ENCODE measurements at places on chromosomes 6 and 20. TPM values are rescaled to one million over a fixed set of nuclear protein-coding genes. Genes with fewer than 3 reads are reported as not detected.
A peak's percentile ranks its signal among the peaks of the same experiment; 100 is the strongest.

Gene NOX3
- total RNA-seq = not detected

Gene TMEM217
- 0.34 TPM for total RNA-seq

Gene BTN1A1
- total RNA-seq = 1.0 TPM

Gene PAK5
- not detected for total RNA-seq

Gene TULP4
- total RNA-seq = 62.1 TPM

Gene F13A1
- 1.1 TPM for total RNA-seq

Gene TRIM10
- not detected for total RNA-seq

Gene SLC22A1
- 0.35 TPM for total RNA-seq

- DNase-seq = no peak
These were observed 43.1 kb downstream of the UST start for GRCh38 chr6:148789948-148790347.

DNA sequence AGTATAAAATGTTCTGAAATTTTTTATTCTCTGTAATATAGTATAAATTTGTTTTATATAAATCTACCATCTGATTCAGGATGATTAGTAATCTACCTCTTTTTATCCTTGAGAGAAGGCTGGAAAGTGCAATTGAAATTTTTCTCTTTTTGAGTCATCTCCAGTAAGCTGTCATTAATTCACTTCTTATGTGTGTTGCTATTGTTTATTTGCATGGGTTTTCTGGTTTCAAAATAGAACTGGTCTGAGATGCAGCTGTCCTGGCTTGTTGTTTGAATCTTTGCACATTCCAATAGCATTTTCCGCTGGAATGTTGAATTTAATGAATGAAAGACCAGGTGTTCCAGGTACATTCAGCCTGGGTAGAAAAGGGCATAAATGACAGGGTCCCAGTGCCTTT, 24.3 kb upstream of the TAB2 start:
- no peak for DNase-seq

DNA sequence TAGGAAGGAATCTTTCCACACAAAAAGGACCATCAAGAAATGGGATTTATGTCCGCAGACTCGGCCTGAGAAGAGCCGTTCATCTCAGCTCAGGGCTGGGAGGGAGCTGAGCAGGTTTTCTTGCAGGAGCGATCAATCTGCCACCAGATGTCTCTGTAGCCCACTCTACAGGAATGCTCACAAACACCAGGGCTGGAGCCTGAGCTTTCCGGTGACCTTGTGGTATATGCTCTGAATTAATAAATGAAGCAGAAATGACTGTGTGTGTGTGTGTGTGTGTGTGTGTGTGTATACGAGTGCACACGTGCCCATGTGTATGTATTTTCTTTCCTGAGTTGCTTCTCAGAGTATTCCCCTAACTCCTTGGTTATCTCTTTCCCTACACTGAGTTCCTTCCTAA, 12.0 kb downstream of the CD83 start:
- peak; percentile 83 for DNase-seq

DNA sequence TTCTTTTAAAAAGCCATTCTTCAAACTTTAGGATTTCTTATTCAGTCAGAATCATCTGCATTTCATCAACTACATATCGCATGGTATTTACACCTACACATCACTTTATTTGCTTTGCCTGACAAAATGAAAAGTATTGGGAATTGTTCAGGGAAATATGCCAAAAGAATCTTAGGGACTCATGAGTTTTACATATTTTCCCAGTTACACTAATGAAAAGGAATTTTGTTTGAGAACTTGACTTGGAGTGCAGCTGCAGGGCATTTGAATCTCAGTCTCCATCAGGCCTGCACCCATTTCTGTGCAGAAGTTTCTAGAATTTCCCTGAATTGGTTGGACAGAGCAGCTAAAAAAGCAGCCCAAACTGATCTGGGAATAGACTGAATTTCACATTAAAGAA, 65.3 kb downstream of the MTHFD1L start:
- DNase-seq = no peak

DNA sequence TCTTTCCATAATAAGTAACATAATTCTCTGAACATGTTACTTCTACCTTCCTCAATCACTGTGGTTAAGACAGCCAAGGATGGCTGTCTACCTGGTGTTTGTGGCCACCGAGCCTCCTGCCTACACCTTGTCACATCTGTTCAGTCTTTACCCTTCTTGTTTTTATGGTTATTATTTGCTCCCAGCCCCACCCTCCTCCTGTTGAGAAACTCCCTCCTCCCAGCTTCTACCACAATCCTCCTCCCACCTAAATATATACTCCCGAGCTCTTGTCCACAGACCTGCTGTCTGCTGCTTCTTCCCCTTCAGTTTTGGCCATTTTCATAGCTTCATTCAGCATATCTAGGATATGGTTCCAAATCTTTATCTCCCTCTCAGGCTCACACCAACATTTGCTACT, 35.7 kb upstream of the GABRR1 start:
- DNase-seq = no peak

DNA sequence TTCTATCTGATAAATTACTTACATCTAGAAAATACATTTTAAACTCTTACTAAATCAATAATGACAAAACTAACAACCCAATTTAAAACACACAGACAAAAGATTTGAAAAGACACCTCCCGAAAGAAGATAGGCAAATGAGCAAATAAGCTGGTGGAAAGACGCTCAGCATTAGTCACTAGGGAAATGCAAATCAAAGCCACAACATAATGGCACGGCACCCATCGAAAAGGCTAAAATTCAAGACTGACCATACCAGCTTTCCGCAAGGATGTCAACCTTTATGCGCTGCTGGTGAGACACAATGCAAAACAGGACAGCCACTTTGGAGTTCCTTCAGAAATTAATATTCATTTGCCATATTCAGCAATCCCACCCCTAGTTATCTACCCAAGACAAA, 25.9 kb downstream of the TAF4 start:
- no peak for DNase-seq

GRCh38 chr6:136693090-136693489, 99.2 kb downstream of the MAP3K5 start:
- DNase-seq = no peak

DNA sequence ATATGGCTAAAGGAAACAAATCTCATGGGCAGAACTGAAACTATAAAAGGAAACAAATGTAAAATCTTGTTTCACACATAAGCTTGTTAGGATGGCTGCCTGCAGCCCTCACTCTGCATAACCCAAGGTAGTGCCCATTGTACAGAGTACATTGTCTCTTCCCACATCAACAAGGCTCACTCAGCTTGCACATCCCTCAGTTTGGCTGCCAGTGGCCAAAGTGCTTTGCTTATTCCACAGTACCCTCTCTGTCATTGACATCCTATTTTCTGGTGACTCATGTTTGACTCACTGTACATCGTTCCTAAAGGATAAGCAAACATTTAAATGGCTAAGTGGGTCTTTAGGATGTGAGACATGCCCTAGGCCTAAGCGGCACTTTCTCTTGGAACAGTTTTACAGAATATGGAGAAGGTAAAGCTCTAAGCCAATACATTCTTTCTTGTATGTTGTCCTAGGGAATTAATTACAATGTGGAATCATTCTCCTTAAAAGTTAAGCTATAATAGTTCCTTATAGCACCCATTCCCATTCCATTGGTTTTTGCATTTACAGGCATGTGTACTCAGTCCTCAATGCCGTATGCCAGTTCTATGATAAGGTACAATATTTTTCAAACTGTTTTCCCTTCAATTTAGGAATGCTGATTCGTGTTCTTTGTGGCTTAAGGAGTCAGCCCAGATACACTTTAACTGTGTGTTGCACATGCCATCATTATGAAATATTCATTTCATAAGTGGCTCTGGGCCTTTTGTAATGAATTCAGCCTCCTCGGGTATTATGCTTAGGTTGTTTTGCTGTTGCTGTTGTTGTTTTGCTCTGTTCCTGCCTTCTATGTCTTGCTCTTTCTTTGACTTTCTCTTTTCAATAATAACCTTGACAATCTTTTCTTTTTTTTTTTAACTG, 5.5 kb downstream of the ANKEF1 start:
- DNase-seq = no peak

- peak; percentile 92 for DNase-seq
These were observed at the start of gene BLTP3A for GRCh38 chr6:34791701-34792604. Gene BLTP3A, plus strand, starts transcription at chr6:34792083. Its CDS starts 168 bp downstream, at chr6:34792251.

DNA sequence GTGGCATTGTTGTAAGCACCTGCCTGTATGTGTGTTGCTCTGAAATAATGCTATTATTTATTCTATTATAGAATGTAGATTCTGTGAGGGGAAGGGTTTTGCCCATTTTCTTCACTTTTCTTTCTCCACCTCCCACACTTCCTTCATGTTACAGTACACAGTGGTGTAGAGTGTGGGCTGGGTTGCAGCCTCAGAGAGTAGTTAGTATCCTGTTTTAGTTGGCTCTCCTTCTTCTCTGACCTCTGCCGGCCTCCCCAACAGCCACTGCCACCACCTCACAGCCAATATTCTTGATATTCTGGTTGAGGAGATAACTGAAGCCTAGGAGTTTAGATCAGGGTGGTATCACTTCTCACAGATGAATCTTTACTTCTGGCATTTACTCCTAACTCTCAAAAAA, 143.4 kb downstream of the BCKDHB start:
- no peak for DNase-seq

- no peak for DNase-seq
These were observed 31.3 kb downstream of the MBOAT1 start for GRCh38 chr6:20180935-20181334.

DNA sequence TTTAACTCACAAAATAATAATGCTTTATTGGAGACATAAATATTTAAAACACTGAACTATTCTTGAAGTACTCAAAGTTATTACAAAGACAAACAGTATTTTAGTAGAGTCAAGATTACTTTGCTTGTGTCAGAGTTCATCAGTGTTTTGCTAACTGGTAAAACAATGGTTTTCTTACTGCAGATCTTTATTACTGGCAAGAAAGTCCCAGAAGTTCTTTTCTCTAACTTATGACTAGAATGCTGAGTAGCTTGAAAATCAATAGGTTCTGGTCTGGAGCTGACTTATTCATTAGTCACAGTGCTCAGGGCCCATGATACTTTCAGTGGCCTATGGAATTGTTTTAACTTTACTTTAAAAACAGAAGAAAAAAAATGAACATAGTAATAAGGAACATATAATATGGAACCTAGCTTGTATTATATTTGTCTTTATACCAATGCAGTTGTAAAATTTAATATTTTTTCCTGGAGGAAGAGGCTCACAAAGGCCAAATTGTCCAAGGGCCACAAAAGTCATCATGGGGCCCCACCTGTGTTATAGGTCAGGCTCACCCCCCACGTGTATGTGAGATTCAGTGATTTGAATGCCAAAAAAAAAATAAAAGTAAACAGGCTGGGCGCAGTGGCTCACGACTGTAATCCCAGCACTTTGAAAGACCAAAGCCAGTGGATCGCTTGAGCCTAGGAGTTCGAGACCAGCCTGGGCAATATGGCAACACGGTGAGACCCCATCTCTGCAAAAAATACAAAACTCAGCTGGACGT, 53.3 kb downstream of the PLEKHG1 start:
- DNase-seq = no peak

DNA sequence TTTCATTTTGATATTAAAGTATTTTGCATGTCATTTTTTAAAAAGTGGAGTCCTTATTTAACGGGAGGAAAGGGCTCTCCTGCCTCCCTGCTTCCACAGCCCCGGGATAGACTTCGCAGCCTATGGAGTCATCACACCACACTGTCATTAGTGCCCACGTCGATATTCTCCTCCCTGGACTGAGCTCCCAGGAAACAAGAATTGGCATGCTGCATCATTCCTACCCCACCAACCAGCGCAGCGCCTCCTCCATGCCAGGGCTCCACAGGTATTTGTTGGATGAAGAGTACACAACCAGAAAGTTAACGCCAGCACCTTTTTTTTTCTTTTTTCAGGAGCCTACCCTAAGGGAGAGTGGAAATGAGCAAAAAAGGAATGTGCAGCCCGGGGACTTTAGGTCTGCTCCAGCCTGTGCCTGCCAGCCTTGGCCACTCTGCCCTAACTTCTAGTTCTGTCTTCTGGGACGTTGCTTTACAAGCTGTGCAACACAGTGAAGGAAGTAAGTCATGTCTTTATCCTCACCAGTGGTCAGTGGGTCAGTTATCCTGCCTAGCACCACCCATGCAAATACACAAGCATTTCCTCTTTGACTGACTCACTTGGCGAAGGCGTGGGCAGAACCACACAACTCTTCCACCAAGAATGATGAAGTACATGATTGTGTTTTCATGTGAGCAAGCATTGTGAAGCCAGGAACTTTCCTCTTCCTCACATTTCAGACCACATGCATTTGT, 180.7 kb upstream of the UST start:
- no peak for DNase-seq

GRCh38 chr6:5094327-5094726, 9.2 kb downstream of the PPP1R3G start:
- no peak for DNase-seq

GRCh38 chr6:148186916-148187315, 155.7 kb upstream of the SASH1 start:
- no peak for DNase-seq

GRCh38 chr6:31401403-31401802, 2.0 kb upstream of the MICA start:
- DNase-seq = no peak

DNA sequence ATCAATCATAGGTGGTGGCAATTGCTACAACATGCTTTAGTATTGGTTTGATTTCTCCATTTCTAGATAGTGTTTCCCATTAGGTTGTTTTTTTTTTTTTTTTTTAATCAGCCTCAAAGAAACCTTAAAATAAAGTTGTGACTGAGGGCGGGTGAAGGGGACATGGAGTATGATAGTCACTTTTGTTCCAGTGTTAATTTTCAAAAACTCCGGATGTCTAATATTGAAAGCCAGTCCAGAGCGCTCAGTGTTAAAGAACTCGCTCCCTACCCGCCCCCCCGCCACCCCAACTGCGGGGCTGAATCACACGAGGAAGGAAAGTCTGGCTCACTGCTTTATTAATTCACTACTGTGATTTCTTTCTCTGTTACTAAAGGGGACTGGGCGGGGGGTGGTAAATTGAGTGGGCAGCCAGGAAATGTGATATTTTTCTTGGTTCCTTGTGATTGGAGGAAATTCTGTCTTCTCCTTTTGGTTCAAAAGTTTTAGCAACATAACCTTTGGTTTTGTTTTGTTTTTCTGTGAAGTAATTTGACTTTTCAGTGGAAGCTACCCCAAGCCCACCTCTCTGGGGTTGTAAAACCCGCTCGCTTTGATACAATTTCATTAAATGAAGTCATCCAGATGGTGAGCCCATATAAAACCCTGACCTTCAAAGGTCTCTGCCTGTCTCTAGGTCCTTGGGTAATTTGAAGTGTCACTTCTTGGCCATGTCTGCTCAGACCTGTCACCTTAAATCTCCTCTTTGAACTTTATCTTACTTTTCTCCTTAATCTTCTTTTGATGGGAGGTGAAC, 38.0 kb downstream of the TNFAIP3 start:
- DNase-seq = peak; percentile 14

DNA sequence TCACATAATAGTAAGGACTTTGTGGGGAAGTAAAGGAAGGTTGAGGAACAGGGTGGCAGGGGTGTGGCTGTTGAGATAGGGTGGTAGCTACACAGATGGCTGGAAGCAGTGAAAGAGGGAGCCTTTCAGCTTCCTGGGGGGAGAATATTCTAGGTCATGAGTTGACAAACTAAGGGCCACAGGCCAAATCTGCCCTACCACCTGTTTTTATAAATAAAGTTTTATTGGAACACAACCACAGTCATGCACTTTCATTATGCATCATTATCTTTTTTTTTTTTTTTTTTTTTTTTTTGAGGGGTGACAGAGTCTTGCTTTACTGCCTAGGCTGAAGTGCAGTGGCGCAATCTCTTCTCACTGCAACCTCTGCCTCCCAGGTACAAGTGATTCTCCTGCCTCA, 243.1 kb downstream of the NFATC2 start:
- no peak for DNase-seq
